ENCODE measurements at places on chromosomes 16 and 17.

GRCh38 chr16:86201746-86202145, 302.8 kb downstream of the IRF8 start:
- no peak for DNase-seq

GRCh38 chr16:54590836-54591235, 304.2 kb upstream of the IRX3 start:
- DNase-seq, result no peak

GRCh38 chr16:70656712-70657263, 10.4 kb downstream of the IL34 start:
- no peak for DNase-seq

- peak; percentile 53 for DNase-seq
Observed at GRCh38 chr17:77494664-77495435, 354.1 kb downstream of the SEC14L1 start.

- DNase-seq, result no peak
Observed at GRCh38 chr17:57356719-57357391, 100.5 kb downstream of the MSI2 start.

DNA sequence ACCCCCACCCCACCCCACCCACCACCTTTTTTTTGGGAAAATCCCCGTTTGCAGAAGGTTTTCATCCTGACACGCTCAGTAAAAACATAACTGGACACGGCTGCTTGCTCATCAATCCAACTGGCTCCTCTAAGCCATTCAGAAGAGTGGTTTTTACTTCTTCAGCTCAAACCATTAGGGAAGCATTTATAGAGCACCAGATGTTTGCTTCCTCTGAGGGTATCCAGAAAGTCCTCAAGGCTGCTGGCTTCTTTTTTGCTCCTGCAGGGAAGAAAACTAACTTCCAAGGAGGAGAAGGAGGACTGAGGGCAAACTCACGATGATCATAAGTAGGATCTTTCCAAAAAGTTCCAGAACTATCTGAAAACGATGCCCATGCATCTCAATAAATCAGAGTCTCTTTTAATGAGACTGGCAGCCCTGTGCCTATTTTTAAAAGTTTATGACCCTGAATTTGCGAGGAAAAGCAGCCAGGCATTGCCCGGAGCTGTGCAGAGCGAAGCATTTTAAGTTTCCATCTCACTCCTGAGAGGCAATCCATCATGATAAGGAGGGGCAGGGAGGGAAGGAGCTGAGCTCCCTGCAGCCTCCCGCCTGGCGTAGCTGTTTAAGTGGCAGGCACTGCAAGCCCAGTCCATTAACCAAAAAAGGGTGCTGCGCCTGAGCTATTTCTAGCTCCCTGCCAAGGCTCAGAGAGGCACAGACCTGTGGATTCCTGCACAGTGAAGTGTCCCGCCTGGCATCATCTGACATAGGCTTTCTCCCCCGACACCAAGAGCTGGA, 146.3 kb upstream of the FOXF1 start:
- DNase-seq, result no peak

DNA sequence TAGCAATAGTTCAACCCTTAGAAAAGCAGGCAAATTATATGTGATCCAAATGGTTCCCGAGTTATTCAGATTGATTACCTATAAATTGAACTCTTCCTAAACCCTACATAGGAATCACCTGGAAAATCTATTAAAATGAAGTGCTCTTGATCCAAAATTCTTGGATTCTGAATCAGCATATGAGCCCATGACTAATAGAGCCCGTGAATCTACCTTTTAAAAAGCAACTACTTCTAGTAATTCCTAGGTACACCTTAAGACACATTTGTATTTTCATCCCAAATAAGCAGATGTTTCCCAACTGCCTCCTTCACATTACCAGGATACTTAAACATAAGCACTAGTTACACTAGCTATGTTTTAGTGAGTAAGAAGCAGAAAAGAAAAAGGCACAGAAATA, 1171.0 kb upstream of the GOT2 start:
- DNase-seq, result no peak

- no peak for DNase-seq
Observed at GRCh38 chr16:2858245-2859025, 465 bp upstream of the PRSS22 start.

- peak; percentile 54 for DNase-seq
Observed at GRCh38 chr17:44069974-44070454, 521 bp upstream of the G6PC3 start.

- no peak for DNase-seq
Observed at GRCh38 chr16:67884684-67885083, at the start of gene NRN1L. Gene NRN1L (plus strand): TSS chr16:67884885. CDS start chr16:67884904, 19 bp downstream.

GRCh38 chr17:75550139-75550465, 24.6 kb downstream of the LLGL2 start:
- DNase-seq, result no peak

DNA sequence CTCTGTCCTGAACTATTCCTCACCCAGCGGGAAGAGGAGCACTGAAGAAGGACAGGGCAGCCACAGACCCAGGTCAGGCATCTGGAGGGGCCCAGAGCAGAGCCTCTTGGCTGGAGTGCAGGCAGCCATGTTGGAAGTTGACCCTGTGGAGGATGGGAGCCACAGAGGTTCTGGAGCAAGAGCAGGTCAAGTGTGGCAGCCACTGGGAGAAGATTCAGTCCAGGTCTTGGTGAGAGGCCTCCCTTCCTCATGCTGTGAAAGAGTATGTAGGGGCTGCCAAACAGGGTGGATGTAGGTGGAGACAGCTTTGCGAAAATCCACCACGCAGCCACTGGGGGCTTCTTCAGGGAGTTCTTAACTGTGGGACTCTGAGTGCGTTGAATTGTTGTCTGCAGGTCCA, 590 bp upstream of the CD79B start:
- DNase-seq, result no peak

DNA sequence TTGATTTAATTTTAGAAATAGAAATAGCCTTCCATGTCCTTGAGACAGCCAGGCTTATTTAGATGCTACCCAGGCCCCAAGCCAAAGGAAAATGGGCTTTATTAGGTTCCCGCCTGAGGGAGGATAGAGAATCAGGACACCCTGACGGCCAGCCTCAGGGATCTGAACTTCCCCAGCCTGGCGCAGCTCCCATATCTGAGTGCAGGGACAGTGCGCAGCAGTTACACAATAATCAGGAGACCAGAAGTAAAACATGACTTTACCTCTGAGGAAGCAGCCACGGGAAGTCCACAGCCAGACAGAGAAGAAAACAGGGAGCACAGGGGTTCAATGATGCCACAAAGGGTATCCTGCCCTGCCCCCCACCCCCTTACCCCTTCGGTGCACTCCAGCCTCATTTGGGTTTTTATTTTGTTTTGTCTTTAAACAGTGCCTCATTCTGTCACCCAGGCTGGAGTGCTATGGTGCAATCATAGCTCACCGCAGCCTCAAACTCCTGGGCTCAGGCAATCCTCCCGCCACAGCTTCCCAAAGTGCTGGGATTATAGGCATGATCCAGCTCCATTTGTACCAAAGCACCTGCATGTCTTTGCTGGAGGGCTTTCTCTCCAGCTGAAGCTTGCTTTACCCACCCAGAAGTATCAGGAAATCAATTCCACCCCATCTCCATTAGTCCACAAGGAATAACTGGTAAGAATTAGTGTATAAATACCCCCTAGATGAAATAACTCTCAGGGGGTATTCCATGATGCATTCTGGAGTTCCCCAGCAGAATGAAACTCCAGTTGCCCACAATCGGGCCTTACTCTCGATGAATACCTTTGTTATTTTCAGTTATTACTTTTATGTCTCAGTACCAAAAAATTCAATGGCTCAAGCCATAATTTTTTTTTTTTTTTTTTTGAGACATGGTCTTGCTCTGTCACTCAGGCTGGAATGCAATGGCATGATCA, 21.9 kb downstream of the ORC6 start:
- DNase-seq, result no peak

DNA sequence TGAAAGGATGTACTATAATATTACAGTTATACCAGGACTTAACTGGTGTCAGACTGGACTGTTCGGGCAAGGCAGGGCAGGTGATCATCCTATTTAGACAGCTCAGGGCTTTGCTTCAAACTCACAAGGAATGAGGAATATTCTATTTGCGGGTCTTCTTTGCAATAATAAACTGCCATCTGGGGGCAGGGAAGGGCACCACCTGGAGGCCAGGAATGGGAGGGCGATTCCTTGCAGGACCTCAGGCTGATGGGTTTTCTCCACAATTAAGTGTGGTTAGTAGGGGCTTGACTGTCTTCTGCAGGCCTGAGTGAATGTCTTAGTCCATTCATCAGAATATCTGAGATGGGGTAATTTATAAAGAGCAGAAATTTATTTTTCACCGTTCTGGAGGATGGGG, 424.1 kb downstream of the CA10 start:
- DNase-seq, result no peak

- DNase-seq, result no peak
Observed at GRCh38 chr16:61892531-61892930, 143.7 kb downstream of the CDH8 start.

- DNase-seq, result no peak
Observed at GRCh38 chr17:17769869-17770631, 66.7 kb downstream of the SREBF1 start.

DNA sequence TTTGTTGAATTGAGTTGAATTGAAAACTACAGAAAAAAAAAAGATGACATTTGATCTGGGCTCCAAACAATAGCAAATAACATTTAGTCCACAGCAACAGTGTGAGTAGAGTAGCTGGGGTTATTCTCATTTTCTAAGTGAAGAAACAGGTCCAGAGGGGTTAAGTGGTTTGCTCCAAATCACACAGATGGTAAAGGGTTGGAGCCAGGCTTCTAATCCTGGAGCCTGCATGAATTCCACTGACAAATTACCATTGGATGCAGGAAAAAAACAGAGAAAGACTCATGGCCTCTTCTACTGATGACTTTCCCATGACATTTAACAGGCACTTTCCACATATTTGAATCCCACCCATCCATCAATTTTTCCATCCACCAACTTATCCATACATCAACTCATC, 182.4 kb downstream of the HS3ST4 start:
- no peak for DNase-seq

DNA sequence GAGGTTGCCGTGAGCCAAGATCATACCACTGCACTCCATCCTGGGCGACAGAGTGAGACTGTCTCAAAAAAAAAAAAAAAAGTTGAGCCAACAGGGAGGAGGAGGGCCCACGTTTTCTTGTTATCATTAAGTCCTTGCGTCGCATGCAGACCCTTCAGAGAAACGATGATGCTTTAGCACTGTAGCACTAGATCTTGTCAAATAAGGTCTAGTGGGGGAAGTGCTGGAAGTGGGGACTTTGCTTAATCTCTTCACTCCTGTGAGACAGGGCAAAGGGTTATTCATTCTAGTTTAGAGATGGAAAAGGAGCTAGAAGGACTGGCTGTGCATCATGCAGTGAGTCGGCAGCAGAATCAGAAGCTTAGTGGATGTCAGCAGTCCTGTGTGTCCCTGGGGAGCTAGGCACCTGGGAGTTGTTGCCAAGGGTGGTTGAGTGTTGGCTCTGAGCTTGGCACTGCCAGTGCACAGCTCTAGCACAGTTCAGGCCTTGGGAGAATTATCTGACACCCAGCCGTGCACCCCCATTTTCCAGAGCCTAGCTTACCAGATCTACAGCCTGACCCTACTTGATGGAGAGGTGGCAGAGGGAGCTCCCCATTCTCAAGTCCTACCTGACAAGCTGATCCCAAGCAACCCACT, 33.4 kb upstream of the TBX2 start:
- DNase-seq, result no peak

DNA sequence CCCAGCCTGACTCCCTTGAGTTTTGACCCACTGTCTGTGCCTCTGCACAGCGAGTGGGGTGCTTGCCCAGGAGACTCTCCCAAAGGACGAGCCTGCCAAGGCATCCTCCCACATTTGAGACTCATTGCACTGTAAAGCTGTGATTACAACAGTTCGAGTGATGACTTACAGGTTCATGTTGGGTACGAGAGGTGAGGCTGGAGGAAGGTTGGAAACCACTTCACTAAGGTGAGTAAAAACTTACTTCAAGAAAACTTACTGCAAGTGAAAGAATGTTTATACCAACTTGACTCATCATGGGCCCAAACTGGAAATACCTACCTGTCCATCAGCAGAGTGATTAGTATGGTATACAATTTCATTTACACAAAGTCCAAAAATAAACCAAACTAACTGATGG, 360.1 kb upstream of the CDH11 start:
- no peak for DNase-seq

DNA sequence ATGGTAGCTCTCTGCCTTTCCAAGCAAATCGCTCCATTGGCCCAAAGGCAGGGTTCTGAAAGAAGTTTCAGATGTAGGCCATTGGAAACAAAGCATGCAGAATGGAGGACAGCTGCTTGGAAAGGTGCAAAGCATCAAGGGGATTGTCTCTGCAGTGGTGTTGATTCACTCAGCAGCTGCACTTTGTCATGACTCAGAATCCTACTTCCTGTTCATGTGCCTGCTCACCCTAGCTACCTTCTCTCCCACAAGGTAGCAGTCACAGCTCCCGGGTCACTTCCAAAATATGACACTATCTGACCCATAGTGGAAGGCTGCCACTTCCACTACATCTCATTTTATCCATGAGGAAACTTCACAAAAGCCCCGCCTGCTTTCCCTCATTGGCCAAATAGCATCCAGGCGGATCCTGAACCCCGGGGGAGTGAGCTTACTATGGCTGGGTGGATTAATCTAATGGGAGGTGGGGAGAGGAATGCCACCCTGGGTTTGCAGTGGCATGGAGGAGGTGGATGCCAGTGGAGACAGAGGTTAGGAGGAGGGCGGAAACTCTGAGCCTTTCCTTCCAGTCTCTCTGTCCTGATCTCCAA, 74.7 kb upstream of the NKD1 start:
- no peak for DNase-seq

- no peak for DNase-seq
Observed at GRCh38 chr16:70391881-70392481, 45.3 kb downstream of the DDX19A start.

DNA sequence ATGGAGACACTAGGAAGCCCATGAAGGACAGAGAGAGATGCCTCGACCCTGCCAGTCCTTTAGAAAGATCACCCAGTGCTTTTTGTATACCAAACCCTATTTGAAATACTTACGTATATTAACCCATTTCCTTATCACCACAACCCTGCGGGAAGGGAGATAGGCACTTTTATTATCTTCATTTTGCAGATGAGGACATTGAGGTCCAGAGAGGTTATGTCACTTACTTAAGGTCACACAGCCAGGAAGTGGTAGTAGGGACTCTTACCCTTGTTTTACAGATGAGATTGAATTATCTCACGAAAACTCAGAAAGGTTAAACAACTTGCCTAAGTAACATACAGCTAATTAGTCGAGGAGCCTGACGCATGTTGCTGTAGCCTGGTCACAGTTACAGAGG, 38.2 kb downstream of the IL4R start:
- peak; percentile 44 for DNase-seq

Data from erythroblast (primary cell).